Stimulated activated CD4-positive, alpha-beta T cell treated with anti-CD3 and anti-CD28 coated beads, Interleukin-15, amount 100 ng/mL, for 24 hours (primary cell): ENCODE measurements at places on chromosomes 7 and 10.

- DNase-seq = peak; percentile 48
Measured at GRCh38 chr10:103265717-103266329, 11.1 kb upstream of the INA start.

DNA sequence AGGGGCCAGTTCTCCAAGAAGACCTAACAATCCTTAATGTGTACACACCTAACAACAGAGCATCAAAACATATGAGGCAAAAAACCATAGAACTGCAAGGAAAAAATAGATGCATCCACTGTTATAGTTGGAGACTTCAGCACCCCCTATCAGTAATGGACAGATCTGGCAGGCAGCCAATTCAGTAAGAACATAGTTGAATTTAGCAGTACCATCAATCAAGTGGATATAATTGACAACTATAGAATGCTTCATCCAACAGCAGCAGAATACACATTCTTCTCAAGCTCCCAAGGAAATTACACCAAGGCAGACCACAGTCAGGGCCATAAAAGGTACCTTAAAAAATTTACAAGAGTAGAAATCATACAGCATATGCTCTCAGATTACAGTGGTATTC lies 42.2 kb downstream of the POLL start:
- no peak for DNase-seq

DNA sequence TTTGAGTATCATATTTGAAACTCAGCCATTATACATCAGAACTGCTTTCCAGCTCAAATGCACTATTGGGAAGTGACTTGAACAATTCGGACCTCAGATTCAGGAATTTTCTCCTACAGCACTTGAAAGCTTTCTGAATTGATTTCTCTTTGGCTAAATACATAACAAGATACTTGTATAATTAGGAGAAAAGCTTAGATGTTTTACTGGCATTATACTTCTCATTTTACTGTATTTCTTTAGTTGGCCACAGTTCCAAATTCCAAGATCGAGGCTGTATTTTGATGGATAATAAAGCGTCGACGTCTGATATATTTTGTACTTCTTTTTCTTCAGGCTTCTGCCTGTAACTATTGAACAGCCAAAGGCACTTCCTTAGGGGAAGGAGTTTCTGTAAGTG lies 26.7 kb upstream of the LYZL2 start:
- no peak for DNase-seq

DNA sequence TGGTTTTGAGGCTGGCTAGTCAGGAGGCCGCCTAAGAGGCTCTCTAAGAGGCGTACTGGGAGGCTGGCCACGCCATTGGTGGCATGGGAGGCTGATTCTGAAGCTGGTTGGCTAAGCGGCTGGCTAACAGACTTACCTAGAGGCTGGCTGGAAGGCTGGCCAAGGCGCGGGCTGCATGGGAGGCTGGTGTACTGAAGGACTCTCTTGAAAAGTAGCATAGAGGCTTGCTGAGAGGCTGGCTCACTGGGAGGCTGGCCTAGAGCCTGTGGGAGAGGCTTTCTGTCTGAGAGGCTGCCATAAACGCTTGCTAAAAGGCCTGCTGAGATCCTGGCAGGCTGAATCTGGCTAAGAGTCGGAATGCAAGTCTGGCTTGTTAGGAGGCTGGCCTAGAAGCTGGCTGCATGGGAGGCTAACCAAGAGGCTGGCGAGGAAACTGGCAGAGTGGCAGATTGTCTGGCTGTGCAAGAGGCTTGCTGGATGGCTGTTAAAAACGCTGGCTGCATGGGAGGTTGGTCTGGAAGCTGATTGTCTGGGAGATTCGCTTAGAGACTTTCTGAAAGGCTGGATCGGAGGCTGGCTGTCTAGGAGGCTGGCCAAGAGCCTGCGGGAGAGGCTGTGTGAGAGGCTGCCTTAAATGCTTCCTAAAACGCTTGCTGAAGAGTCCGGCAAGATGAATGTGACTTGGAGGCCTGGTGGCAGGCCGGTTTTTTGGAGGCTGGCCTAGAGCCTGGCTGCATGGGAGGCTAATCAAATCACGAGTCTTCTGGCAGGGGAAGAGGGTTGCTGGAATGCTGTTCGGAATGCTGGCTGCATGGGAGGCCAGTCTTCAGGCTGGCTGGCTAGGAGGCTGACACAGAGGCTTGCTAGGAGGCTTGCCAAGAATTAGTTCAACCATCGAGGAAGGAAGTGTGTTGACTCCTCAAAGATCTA lies 134.2 kb downstream of the OR13A1 start:
- no peak for DNase-seq

GRCh38 chr7:57651006-57651405 lies 201.0 kb downstream of the ZNF716 start:
- no peak for DNase-seq

GRCh38 chr10:88254091-88254490 lies 329.0 kb downstream of the RNLS start:
- DNase-seq = peak; percentile 8
